CD4-positive, alpha-beta T cell (primary cell): ENCODE measurements at places on chromosomes 6 and 20.

DNA sequence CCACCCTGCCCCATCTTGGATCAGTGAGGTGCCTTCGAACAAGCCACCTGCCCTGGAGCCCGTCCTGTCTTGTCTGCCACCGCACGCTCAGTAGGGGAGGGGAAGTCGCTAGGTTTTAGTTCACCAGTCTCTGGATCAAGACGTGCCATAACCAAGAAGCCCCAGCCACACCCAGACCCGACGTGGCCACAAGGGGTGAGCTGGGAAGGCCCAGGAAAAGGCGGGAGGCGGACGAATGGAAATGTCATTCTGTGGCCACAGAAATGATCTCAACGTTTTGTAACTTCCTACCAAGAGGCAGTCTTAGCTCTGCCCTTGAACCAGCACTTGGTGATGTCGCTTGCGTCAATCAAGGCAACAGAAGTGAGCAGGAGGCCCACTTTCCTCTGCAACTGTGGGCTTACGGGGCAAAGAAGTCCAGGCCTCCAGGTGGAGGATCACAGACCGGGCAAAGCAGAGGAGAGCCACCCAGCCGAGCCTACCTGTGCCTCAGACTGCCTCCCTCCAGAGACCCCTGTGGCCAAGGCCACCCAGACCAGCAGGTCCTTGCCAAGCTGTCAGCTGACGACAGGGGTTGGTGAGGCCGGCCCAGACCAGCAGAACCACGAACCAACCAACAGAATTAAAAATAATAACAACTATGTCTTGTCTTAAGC is 14.5 kb downstream of the GMEB2 start:
- DNase-seq = no peak

- no peak for DNase-seq
Observed at GRCh38 chr6:43101497-43101896, 25.4 kb downstream of the PTK7 start.

GRCh38 chr6:145003145-145003544 is 718.0 kb downstream of the UTRN start:
- DNase-seq = no peak

DNA sequence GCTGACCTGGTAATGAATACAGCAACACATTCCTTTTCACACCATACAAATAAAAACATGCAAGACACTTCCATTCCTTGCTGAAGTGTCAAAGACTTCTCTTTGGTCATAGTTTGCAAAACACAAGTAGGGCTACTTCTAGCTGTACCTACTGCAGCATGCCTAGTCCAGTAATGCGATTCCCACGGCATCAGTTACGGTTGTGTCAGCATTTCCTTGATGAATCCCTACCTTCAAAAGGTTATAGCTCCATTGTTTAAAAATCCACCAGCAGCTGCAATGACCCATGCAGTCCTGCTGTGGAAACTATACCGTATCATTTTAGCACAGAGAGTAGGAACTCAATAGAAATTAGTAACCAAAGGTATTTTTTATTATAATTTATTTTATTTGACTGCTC is 1371.5 kb downstream of the EPHA7 start:
- no peak for DNase-seq

DNA sequence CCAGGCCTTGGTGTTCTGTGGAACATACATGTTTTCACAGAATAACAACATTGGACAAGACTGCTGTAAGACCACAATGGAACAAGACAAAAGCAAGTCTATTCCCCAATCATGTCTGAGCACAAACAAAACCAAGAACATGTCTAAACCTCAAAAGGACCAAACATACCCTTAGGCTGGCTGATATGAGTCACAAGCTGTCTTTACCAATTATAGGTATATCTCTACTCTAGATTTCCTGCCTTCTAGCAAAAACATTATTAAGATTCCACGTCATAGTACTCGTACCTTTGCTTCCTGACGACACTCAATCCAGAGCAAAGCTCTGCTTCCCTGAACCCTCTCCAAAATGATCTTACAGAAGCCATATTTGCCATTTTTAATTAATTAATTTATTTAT is 15.4 kb upstream of the L3MBTL1 start:
- no peak for DNase-seq
